ENCODE measurements at places on chromosomes 2 and 18.

DNA sequence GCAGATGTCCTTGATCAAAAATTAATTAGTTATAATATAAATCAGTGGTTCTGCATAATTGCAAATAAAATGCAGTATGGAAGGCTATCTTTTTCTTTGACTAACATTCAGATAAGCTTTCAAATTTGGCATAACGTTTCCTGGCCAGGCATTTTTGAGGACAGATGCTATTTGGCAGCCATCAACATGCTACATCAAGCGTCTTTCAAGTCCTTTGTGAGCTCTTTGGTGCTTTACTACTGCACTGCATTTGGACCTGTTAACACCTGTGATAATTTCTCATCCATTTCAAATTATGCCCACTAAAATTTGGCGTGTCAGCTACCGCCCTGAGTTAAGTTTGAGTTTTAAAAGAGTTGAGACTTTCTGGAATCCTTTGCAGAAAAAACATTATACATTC is 545.7 kb downstream of the STK39 start:
- no peak for DNase-seq

- DNase-seq, result no peak
Measured at GRCh38 chr2:231486851-231487596, 22.7 kb upstream of the NCL start.

- peak; percentile 30 for DNase-seq
Measured at GRCh38 chr2:42274863-42275262, 86.2 kb downstream of the COX7A2L start.

- DNase-seq, result no peak
Measured at GRCh38 chr2:70181363-70181956, 9.4 kb downstream of the C2orf42 start.

- no peak for DNase-seq
Measured at GRCh38 chr2:62474176-62474575, 31.8 kb downstream of the TMEM17 start.

Data from SW480 (cell line).